HuH-7 (cell line): ENCODE measurements at places on chromosomes 2 and 18.

GRCh38 chr18:8943900-8944870, 158.3 kb upstream of the NDUFV2 start:
- no peak for DNase-seq

- DNase-seq, result peak; percentile 79
Measured at GRCh38 chr2:21043744-21044532, at the start of gene APOB. APOB (minus strand) TSS chr2:21044073; CDS start chr2:21043945, 128 bp downstream.

- DNase-seq, result no peak
Measured at GRCh38 chr18:63071701-63072141, 247.8 kb downstream of the BCL2 start.

DNA sequence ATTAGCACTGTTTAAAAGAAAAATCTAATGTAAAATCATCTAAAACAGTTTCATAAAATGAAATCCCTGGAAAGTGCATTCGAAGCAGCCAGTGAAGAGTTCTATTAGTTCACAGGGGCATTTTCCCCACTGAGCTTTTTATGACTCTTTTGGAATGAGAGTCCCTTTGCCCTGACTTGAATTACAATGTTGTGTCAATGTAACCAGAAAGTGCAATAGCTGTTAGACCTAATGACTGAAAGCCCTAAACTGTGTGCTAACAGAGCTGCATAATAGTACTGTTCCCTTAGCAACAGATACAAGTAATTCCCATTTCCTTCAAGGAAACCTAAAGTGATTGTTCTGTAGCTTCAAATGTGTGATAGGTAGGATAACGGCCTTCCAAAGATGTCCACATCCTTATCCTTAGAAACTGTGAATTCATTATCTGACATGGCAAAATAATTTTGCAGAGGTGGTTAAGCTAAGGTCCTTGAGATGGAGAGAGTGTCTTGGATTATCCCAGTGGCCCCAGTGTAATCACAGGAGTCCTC, 134.4 kb downstream of the L3MBTL4 start:
- DNase-seq, result no peak

DNA sequence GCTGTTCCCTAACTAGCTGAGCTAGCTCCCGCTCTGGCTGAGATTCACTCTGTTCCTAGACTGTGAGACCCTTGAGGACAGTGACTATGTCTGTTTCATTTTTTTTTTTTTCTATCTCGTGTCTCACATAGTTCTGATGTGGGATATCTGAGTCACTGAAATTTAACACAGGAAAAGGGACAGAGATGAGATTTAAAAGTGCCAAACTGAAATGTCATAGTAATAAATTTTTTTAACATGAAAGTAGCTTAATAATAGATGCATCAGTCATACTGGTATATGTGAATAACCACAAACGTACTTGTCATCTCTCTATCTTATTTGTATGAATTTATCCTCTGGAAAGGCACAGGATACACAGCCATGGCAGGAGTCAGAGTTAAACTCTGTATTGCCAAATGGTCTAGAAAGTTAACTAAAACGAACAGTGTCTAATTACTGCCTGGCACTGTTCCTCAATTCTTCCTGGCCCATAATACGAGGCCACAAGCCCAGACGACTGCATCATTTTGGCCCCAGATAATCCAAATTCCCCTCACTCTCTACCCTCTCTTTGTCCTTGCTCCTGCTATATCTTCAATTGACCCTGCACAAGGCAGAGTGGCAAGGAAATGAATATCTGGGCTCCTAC, 87.5 kb downstream of the SATB2 start:
- DNase-seq, result no peak

GRCh38 chr2:46297546-46298271, 502 bp downstream of the EPAS1 start:
- DNase-seq, result peak; percentile 72

GRCh38 chr2:240319855-240320203, 115.6 kb upstream of the GPC1 start:
- DNase-seq, result no peak
